Naive thymus-derived CD4-positive, alpha-beta T cell (primary cell): ENCODE measurements at places on chromosomes 5 and 9.
A peak's percentile ranks its signal among the peaks of the same experiment; 100 is the strongest.

- no peak for DNase-seq
Measured at GRCh38 chr5:110258460-110259216, 467.8 kb downstream of the TMEM232 start.

- DNase-seq = no peak
Measured at GRCh38 chr9:7982907-7983306, 183.3 kb upstream of the DMAC1 start.

GRCh38 chr5:9059920-9060691 is 485.8 kb downstream of the SEMA5A start:
- no peak for DNase-seq

GRCh38 chr9:106481013-106481609 is 381.9 kb upstream of the ZNF462 start:
- DNase-seq = no peak

DNA sequence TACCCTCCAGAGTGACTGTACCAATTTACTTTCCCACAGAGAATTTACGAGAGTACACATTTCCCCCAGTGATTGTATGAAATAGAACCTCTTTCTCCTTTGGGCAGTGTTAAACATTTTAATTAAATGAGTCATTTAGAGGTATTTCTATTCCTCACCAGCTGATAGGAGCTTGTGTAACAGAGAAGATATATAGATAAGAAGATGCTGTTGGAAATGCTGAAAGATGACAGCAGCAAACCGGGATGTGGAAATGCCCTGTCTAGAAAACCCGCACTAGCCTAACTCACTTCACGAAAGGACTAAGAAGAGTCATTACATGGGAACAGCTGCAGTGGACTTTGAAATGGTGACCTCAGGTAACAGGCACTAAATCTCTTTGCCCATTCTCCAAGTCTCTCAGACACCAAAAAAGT is 68.3 kb downstream of the LPAR1 start:
- DNase-seq = no peak

GRCh38 chr5:96302174-96302738 is 130.8 kb downstream of the PCSK1 start:
- no peak for DNase-seq

GRCh38 chr5:40027400-40027799 is 602.6 kb upstream of the DAB2 start:
- no peak for DNase-seq

DNA sequence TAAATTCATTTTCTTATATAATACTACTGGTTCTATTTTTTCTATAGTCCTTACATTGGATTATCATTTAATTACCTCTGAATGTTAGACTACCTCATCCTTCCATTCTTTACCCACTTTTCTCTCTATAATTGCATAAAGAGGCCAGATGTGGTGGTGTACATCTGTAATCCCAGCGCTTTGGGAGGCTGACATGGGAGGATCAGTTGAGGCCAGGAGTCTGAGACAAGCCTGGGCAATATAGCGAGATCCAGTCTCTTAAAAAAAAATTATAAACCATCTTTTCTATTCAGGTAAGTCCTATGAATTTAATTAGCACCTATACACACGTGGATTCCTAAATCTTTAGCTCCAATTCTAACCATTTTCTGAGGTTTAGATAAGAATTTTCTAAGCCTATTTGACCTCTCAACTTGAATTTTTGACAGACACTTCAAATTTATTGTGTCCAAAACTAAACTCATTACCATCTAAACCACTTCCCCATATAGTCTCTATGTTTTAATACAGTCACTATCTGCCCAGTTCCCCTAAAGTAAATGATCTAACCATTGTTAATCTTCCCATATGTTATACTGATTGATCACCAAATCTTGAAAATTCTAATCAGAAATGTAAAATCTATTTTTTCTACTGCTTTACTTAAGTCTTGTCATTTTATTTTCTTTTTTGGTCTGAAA is 33.0 kb upstream of the CHD1 start:
- no peak for DNase-seq

DNA sequence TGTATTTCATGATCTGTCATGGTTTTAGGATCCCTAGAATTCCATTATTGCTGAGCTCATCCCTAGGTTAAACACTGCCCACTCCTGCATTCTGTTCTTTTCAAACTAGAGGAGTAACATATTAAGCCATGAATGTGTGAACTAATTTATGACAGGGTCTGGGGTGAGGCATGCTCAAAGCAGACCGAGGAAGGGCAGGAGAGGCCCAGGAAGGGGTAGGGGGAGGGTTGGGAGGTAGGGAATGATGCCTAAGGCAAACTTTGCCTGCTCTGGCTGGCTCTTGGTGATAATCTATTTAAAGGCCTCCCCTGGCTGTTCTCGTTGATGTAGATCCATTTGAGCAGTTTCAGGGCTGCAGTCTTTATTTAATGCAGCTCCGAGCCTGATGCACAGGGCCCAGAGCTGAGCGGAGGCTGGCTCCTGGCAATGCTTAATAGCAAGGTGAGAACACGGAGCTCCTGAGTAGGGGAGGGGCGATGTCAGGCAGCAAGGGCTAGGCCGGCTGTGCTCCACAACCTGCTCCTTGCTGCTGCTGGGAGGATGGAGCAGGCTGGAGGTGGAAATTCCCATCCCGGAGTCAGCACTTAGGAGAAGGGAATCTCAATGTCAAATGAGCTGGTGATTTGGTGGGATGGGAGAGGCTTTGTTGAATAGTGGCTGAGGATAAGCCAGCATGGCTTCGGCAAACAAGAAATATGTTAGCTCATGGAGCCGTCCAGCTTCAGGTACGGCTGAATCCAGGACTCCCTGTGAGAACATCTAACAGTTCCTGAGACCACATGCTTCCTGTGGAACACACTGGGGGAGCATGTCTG is 73.2 kb upstream of the UNC5A start:
- DNase-seq = no peak

DNA sequence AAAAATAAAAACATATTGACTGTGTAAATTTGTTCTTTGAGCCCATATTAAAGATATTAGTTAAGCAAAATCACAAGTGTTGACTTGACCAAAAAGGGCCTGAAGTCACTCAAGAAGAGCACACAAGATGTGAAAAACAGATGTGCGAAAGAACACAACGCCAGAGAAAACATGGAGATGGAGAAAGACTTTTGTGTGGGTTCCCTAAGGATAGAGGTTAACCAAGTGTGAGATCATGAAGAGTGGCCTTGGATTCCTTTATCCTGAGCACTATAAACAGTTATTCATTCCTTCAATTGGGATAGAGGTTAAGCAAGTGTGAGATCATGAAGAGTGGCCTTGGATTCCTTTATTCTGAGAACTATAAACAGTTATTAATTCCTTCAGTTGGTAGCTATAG is 361.8 kb downstream of the CDH18 start:
- DNase-seq = no peak

- no peak for DNase-seq
Measured at GRCh38 chr5:16383544-16384052, 82.0 kb downstream of the ZNF622 start.

DNA sequence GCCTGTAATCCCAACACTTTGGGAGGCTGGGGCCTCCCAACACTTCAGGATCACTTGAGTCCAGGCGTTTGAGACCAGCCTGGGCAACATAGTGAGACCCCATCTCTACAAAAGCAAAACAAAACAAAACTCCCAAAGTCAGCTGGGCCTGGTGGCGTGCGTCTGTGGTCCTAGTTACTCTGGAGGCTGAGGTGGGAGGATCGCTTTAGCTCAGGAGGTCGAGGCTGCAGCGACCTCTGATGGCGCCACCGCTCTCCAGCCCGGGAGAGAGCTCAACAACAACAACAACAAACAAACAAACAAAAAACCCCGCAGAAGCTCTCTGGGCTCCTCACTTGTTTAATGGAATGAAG is 528 bp downstream of the ACOT12 start:
- no peak for DNase-seq

- no peak for DNase-seq
Measured at GRCh38 chr5:54656261-54656728, 138.7 kb downstream of the SNX18 start.

DNA sequence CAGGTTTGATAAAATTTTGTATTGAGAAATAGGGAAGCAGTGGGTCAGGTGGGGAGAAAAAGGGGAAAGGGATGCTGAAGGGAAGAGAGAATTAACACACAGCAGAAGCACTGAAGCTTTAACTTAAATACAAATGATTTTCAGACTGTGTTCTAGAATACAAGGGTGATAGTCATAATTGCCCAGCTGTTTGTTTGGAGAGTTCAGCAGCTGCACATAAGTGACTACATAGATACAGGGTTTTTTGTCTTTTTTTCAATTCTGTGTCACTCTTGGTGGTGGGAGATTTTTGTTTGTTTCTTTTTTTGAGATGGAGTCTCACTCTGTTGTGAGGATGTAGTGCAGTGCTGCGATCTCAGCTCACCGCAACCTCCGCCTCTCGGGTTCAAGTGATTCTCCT is 590.4 kb upstream of the SEMA6A start:
- no peak for DNase-seq

GRCh38 chr9:107242073-107243030 is 40.7 kb upstream of the RAD23B start:
- no peak for DNase-seq

- no peak for DNase-seq
Measured at GRCh38 chr5:4114452-4114851, 518.8 kb downstream of the IRX1 start.

DNA sequence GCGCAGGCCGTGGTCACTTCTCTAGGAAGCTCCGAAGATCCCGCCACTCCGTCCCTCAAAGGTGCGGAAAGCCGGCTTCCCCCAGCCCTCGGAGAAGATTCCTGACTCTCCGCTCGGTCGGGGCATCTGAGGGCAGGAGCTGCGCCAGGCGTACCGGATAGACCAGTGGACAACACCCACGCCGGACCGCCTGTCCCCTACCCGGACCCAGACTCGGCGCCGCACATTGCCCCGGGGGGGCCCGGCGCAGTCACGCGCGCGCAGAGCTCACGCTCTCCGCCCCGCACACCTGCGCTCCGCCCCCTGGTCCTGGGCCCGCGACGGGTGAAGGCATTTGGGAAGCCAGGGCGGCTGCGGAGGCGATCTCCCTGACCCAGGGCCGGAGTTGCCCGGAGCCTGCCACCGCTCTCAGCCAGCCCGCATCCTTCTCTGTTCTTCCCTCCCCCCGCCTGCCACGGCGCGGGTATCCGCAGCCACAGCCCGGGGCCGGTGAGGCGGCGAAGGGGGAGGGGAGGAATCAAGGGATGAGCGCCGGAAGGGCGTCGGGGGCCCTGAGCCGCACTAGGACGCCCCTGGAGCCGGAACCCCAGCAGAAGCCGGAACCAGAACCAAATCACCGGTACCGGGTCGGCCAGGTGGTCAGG is 448 bp downstream of the RELL2 start:
- DNase-seq = peak; percentile 56

DNA sequence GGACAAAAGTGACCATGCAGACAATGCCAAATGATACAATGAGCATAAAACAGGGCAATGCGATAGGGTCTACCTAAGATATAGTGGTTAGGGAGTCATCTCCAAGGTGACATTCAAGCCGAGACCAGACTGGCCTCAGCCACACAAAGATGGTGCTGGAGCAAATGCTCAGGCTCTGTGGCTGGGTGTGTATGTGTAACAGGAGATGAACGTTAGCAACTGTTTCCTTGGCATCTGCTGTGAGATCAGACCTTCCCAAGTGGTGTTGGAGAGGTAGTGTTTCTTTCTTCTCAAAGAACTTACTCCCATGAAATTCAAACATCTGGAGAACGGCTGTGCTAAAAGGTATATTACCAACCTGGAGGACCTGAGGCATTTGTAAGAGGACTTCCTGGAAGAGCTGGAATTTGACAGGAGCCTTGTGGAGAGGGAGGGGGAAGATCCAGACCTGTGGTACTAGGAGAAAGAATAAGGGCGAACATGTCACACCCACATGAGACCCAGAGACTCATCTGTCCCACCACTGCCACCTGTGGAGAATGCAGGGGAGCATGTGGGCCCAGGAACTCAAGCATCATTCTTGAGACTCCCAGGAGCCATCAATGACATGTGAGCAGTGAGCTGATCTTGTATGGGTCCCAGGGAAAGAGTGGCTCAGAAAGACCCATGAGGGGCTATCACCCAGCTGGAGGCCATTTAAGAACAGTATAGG is 21.4 kb upstream of the ANXA6 start:
- DNase-seq = no peak

DNA sequence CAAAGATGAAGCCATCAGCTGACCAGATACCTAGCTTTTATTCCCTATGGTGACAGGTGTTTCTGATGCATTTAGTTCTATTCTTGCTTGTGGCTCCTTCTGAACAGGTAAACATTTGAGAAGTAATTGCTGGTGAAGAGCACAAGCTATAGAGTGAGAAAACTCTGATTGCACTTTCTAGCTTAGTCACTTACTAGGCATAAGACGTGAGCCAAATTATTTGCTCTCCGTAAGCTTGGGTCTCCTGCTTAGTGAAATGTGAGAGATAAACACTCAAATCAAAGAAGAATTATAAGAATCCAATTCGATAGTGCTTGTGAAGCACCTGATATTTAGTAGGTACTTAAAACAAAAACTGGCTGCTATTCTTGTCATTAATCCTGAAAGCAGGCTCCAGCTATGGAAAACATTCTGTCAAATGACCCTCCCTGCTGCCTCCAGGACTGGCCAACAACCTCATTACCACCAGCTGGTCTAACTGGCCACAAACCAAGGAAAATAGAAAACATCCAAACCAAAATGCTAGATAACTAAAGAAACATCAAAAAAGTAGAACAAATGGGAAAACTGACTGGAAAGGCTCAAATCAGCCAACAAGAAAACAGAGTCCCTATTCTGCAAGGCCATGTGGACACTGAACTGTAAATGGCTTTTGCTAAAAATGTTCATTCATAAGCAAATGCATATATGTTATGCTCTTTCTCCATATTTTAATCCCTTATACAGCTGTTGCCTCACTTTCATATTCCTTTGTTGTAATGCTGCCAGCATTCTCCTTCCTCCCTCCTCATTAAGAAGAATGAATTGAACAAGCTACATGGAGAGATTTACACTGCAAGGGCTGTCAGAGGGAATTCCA is 616.1 kb downstream of the DTWD2 start:
- DNase-seq = no peak

- no peak for DNase-seq
Measured at GRCh38 chr9:118336250-118336942, 632.2 kb downstream of the TLR4 start.

- no peak for DNase-seq
Measured at GRCh38 chr9:87370049-87370685, 127.5 kb upstream of the DAPK1 start.

DNA sequence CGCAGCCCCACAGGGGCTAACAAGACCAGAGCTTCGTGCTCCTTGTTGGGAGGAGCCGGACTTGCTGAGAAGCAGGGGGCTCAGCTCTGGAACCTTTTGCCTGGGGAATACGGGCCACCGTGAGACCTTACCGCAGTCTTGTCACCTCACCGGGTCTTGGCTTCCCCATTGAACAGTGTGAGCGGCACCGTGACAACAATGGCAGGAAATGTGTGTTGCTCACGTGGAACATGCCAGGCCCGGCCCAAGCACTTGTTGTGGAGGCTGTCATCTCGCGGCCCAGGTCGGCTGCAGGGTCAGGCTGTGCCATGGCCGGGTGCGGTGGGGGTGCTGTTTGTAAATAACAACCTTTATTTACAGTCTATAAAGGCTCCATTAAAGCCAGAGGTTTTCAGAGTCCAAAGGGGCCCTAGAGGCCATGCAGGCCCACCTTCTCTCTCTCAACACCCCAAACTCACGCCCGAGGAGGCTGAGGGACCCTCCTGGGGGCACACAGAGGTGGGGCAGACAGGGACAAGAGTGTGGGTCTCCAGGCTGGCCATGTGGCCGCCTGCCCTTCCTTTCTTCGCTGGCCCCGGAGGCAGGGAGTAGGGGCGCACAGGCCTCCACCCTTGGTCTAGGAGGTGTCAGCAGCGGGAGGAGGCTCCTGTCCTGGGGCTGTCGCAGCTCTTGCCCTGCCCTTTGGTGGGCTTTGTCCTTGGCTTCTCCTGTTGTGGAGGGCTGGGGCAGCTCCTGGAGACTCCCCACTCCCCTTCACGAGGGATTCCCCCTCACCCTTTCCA is 79.7 kb downstream of the TSPAN17 start:
- DNase-seq = no peak
